Activated T-cell treated with anti-CD3 and anti-CD28 coated beads for 1 hour (primary cell): ENCODE measurements at places on chromosomes 2 and 18.

DNA sequence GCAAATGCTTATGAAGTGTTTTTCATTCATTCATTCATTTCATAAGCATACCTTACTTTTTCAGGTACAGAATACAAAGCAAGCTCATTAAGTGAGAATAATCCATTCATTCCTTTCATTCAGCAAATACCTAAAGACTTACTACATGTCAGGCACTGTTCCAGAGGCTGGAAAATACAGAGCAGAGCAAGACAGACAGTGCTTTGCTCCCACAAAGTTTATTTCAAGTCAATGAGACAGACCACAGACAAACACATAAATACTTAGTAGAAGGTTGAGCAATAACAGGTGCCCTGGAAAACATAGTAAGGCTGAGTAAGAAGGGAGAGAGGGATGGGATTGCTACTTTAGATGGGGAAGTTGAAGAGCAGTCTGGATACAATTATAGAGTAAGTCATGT, 309.8 kb downstream of the C1D start:
- DNase-seq, result no peak

GRCh38 chr2:68925295-68925896, 27.3 kb downstream of the GKN2 start:
- DNase-seq, result peak; percentile 29

- DNase-seq, result no peak
Measured at GRCh38 chr2:208315081-208315788, 49.2 kb downstream of the PIKFYVE start.

GRCh38 chr2:154537024-154537423, 161.5 kb upstream of the KCNJ3 start:
- no peak for DNase-seq

DNA sequence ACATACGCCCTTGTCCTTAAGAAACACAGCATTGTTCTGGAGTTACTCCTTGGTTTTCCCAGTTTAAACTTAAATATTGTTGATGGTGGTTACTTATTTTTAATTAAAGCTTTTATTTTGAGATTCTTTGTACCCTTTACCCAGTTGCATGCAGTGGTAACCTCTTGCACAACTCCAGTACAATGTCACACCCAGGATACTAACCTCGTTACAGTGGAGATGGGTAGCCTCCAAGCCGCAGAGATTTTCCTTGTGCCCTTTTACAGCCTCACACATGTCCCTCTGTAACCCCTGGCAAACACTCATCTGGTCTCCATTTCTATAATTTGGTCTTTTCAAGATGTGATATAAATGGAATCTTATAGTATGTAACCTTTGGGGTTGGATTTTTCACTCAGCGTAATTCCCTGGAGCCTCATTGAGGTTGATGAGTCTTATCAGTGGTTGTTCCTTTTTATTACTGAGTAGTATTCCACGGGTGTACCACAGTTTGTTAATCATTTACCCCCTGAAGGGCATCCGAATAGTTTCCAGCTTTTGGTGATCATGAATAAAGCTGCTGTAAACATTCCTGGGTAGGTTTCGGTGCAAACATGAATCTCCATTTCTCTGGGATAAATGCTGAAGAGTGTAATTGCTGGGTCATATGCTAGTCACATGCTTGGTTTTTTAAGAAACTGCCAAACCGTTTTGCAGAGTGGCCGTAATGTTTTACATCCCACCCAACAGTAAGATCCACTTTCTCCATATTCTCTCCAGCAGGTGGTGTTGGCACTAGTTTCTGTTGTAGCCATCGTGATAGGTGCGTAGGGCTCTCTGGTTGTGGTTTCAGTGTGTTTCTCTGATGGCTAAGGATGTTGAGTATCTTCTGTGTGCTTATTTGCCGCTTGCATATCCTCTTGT, 68.6 kb downstream of the DGKD start:
- DNase-seq, result no peak

DNA sequence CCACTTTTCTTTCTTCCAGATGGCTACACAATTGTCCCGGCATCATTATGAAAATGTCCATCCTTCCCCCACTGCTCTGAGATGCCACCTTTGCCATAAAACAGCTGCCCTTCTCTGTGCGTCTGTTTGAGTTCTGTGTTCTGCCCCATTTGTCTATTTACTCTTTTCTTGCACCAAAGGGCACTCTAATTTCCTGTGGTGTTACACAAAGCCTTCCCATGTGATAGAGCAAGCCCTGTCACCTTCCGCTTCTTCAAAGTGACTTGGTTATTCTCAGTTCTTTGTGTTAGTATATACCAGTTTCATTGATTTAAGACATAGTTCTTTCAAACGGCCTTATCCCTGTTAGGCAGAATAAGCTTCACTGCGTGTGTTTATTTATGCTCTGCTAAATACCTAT, 84.1 kb downstream of the FBXO15 start:
- no peak for DNase-seq

DNA sequence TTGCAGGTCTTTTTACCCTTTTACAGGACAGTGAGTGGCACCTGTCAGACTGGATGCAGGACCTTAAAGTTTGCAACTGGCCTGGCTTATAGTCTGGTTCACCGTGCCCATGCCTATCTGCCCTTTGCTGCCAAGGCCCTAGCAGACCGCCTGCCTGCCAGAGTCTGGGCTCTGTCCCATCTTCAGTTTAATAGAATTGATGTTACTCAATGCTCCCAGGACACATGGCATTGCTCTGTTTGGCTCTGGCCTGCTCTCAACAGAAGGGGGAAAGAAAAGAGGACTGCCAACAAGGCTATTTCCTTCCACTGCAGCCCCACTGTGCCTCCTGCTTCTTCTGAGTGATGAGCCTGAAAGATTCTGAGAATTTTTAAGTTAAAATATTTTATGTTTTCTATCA, 25.6 kb upstream of the TMEM178A start:
- DNase-seq, result no peak

DNA sequence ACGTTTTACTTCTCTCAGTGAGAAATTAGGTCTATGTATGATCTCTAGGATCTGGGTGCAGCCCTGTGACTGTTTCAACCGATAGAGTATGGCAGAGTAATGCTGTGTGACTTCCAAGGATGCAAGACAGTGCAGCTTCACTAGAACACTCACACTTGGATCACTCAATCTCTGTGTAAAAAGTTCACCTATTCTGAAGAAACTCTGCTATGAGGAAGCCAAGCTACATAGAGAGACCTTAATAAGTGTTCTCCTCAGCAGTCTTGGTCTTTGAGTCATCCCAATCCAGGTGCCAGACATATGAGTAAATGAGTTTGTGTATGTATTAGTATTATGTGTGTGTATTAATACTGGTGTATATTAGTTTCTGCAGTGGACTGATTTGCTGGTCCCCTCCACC, 335.0 kb downstream of the NR4A2 start:
- no peak for DNase-seq

- DNase-seq, result no peak
Measured at GRCh38 chr2:8477552-8478470, 204.0 kb upstream of the ID2 start.

DNA sequence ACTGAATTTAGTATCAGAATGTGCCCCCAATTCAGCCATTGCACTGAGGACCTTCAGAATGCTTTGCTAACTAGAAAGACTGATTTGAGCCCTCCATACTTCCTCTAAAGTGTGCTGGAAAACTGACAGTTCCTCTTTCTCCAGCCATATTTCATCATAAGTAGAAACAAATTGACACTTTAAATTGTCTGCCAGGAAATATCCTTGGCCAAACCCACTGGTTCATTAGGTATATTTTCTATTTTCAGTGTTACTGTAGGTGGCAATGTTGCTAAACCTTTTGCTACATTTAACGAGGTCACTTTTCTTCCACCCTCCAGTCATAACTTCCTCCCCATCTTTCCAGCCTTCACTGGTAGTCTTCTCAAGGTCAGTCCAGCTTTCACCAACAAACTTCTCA, 21.5 kb downstream of the SP5 start:
- DNase-seq, result no peak

GRCh38 chr2:159281002-159281401, 5.5 kb downstream of the WDSUB1 start:
- no peak for DNase-seq

- DNase-seq, result no peak
Measured at GRCh38 chr18:14769381-14769780, 21.4 kb downstream of the ANKRD30B start.

DNA sequence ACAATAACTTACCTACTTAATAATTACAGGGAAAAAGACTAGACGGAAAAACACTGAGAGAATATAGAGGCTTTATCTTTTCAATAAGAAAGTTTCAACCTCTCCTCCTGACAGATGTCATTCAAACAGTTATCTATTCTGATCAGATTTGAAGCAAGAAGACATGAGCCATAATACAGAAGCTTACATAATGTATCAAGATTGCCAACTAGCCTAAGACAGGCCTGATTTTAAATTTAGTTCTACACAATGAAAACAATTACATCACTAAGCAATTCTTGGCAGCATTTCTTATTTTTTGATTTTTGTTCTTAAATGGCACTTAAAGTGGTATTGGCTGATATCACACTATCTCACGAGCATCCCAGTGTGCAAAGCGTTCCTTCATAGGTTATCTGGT, 41.6 kb downstream of the GPR155 start:
- DNase-seq, result no peak

DNA sequence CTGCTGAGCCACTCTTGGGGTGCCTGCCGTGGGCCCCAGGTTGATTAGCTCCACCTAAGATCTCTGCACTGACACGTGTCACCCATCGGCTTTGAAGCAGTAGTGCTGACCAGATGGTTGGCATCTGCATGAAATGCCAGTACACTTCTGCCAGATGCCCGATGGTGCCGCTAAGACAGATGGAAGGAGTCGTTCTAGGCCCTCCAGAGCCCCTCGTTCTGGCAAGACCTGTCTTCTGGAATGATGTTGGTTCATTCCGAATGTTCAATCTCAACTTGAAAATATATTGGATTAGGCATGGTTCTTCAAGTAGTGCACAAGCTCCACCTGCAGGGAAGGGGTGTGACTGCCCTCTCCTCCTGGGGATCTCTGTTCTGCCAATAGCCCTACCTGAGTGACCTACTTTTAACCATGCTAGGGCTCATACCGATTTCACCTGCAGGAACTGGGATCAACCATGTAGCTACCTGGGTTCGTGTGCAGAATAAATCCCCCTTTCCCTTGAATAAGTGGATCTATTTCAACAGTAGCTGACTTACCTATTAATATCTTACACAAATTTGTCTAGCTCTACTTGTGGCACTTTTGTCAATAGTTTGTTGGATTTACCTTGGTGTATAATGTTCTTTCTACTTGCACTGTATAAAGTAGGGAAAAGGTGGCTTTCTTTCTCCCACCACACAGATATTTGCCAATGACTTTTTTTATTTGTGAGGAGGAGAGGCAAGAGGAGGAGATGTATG, 342.6 kb downstream of the CTNNA2 start:
- no peak for DNase-seq

GRCh38 chr18:55250768-55251173, 291.5 kb upstream of the CCDC68 start:
- no peak for DNase-seq

- no peak for DNase-seq
Measured at GRCh38 chr2:33559328-33559727, 39.8 kb downstream of the FAM98A start.

GRCh38 chr2:241911551-241911950, 42.0 kb downstream of the RTP5 start:
- DNase-seq, result no peak

GRCh38 chr2:169137924-169138323, 68.6 kb downstream of the DHRS9 start:
- no peak for DNase-seq

GRCh38 chr2:59986511-59986910, 566.9 kb downstream of the BCL11A start:
- DNase-seq, result no peak

GRCh38 chr2:223315813-223316212, 263.8 kb downstream of the KCNE4 start:
- no peak for DNase-seq

DNA sequence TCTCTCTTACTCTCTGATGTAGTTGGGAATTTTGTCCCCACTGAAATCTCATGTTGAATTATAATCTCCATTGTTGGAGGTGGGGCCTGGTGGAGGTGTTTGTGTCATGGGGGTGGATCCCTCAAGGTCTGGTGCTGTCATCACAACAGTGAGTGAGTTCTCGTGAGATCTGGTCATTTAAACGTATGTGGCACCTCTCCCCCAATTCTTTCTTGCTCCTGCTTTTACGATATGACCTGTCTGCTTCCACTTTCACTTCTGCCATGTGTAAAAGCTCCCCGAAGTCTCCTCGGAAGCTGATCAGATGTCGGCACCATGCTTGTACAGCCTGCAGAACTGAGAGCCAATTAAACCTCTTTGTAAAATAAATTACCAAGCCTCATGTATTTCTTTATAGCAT, 337.8 kb upstream of the CDH2 start:
- DNase-seq, result no peak
